ENCODE measurements at places on chromosomes 7 and 10.
A peak's percentile ranks its signal among the peaks of the same experiment; 100 is the strongest.

GRCh38 chr10:72375173-72375572, 20.5 kb upstream of the DNAJB12 start:
- DNase-seq = no peak

DNA sequence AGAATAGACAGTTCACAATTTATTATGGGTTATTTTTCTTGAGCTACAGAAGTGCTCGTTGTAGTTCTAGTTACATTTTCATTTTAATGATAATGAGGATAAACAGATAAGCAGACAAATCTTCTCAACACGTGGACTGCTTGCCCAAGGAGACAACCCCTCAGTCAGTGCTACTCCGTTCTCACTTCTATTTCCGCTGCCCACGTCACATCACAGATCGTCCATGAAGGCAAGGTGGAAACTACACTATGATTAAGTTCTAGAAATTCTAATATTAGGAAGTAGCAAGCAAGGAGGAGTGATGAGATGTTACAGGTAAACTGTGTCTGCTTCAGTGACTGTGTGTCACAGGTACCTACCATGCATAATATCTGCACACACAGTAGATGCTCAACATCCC, 210.5 kb downstream of the CHCHD3 start:
- no peak for DNase-seq

- DNase-seq = peak; percentile 67
These were observed at the start of gene HTR7 for GRCh38 chr10:90857635-90858460. TSS of gene HTR7 (minus strand) at chr10:90858039. CDS start at chr10:90857671, 368 bp downstream.

DNA sequence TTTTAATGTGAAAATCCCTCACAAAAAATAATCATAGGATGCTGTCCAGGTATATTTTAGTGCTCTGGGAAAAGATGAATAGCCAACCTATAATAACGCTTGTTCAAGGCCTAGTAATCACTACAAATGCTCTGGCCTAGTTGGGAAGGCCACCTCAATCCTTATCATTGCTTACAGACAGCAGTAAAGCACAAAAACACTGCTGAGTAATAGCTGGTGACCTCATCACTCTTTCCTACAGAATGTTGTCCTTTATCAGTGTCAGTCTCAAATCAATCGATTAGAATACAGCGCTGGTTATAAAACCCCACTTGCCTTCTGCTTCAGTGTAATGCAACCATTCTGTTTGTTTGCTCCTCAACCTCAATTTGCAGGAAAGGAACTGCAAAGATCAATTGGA, 72.6 kb upstream of the STEAP1 start:
- no peak for DNase-seq

DNA sequence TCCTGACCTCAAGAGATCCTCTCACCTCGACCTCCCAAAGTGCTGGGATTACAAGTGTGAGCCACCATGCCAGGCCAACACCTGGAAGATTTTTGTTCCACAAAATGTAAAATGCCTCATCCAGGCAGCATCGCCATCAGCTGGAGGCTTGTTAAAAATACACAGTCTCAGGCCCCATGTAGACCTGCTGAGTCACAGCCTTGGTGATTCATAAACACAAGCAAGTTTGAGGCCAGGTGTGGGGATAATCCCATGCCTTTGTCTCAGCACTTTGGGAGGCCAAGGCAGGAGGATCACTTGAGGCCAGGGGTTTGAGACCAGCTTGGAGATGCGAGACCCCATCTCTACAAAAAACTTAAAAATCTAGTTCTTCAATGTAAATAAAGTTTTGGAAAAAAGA, 49.1 kb upstream of the FOXK1 start:
- no peak for DNase-seq

- DNase-seq = no peak
These were observed 6.8 kb downstream of the LMBR1 start for GRCh38 chr7:156886020-156886795.

- DNase-seq = no peak
These were observed 23.2 kb downstream of the ELN start for GRCh38 chr7:74051193-74051592.

DNA sequence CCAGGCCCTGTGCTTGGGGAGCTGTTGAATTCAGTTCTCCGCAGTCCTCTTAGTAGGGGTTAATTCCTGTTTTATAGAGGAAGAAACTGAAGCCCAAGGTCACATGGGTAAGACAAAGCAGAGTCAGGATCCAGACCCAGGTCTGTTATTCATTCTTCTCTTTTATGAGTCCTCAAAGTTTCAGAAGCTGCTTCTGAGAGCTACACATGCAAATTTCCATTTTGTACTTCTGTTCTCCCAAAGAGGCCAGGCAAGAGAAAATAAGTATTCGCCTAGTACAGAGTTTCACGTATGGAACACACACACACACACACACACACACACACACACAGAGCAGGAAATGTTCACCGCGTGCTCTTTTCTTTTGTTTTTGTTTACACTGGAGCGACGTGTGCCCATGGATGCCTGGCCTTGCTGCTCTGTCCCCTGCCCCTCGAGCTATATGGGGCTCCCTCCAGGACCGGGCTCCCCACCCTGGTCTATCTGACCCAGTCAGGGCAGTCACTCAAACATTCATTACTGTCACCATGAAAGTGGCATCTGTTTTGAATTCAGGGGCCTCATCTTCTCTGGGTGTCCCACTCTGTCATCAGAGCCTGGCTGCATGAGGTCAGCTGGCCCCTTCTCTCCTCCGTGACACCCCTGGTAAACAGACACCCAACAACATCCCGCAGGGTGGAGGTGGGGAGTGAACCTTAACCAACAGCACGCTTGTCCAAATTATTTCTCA, 84.4 kb downstream of the TNS3 start:
- DNase-seq = no peak

GRCh38 chr10:63236113-63236935, 103.2 kb downstream of the NRBF2 start:
- DNase-seq = no peak

- DNase-seq = no peak
These were observed 20.6 kb upstream of the PSMG3 start for GRCh38 chr7:1590476-1590875.

- no peak for DNase-seq
These were observed 202.0 kb downstream of the STK31 start for GRCh38 chr7:23912065-23912464.

DNA sequence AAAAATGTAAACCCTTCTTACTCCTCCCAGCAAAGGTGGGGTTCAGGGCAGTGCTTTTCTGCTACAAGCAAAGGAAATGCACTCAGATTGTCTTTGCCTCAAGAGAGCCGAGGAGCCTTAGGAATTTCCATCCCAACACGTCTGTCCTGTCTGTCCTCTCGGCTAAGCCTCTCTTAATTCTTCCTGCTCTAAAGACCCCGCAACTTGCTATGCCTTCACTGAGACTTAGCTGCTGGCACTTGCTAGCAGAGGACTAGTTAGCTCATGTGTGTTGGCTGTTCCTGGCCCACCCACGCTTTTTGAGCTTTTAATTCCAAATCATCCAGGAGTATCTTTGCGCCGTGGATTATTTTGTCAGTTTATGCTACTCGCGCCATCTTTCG, 481 bp upstream of the NPM3 start:
- DNase-seq = no peak

- DNase-seq = no peak
These were observed 41.9 kb downstream of the HECTD2 start for GRCh38 chr10:91452063-91452462.

- DNase-seq = no peak
These were observed 31.5 kb downstream of the TMEM248 start for GRCh38 chr7:66952343-66953043.

DNA sequence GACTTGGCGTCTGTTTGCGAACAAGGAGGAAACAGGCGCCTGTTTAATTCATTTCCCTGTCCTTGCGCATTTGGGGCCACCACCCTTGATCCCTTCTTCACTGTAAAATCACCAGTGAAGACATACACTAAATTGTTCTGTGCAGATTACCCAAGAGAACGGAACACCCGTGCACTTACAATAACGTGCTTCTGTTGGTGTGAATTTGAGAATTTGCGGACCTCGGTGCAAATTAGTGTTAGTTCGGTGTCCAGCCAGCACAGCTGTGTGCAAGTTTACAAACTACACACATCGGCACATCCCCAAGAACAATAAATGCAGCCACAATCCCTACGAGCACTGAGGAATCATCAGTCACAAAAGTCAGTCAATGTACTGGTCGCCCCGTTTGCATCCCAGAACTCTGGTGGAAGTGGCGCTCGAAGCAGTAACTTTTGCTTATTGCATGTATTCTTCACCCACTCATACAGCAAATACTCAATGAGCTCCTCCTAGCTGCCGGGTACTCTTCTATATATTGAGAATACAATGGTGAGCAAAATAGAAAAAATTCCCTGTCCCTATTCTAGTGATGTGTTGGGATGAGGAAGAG, 786 bp upstream of the CNOT4 start:
- no peak for DNase-seq

DNA sequence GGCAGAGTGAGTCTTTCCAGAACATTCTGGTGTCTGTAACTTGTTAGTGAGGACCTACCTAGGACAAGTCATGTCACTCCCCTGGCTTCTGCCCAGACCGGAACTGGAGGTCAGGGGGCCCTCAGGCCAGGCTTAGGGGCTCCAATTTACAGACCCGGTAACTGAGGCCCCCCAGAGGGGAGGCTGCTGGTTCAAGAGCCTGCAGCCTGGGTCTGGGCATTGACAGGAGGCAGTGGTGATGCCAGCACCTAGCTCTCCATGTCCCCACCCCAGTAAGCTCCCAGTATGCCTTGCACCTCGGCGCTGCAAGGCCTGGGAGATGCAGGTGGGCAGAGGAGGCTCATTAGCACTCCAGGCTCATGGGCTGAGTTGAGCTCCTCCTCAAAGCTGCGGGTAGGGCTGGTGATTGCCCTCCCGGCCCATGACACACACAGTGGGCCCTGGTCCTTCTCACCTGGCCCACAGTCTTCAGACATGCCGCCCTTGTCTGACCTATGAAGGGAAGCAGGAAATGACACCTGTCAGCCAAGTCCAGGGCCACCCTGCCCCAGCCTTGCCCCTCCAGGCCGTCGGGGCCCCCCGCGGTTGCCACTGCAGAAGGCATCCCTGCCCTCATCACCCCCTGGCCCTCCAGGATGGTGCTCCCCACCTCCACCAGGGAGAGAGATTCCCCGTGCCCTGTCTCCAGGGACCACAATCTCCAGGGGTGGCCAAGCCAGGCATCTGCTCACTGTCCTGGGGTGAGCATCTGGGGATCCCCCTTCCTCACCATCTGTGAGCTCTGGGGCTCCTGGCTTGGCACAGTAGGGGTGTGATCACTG, 88.3 kb upstream of the TMEM248 start:
- DNase-seq = no peak

GRCh38 chr10:77741746-77742145, 104.1 kb upstream of the KCNMA1 start:
- no peak for DNase-seq

DNA sequence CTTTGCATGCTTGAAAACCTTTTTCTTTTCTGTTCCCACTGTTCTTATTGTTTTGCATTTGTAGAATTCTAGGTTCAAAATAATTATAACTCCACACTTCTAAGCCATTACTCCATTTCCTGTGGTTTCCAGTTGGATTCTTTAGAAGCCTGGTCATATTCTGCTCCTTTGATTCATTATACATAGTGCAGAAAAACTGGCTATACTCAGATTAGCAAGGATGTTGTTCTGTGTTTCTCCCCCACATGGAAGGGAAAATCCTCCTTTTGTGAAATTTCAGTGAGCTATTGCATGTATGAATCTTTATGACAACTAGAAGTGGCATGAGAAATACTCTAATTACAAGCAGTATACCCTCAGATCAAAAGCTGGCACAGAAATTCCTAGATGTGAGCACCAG, 79.5 kb downstream of the SLC13A1 start:
- no peak for DNase-seq

DNA sequence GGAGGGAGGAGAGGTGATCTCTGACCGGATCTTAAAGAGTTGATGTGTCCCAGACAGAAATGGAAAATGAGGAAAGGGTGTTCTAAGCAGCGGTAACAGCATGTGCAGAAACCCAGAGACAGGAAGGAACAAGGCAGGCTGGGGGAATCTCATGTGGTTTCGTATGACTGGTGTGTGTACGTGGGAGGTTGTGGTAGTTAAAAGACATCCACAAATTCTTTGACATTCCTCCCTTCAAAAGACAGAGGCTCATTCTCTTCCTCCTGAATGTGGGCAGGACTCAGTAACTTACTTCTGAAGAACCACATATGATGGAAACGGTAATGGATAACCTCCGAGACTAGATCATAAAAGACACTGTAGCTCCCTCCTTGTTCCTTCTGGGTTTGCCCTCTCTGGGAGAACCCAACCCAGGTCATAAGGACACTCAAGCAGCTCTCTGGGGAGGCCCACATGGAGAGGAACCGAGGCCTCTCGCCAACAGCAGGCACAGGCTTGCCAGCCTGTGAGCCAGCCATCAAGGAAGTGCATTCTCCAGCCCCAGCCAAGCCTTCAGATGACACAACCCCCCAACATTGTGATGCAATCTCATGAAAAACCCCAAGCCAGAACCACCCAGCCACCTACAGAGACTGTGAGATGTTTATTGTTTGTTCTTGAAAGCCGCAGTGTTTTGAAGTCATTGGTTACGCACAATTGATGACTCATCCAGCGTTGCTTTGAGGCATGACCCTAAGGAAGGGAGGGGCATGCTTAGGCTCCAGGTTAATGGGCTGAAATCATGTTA, 116.0 kb downstream of the SLIT1 start:
- no peak for DNase-seq

- DNase-seq = no peak
These were observed 123.6 kb downstream of the LYZL1 start for GRCh38 chr10:29412485-29412884.

DNA sequence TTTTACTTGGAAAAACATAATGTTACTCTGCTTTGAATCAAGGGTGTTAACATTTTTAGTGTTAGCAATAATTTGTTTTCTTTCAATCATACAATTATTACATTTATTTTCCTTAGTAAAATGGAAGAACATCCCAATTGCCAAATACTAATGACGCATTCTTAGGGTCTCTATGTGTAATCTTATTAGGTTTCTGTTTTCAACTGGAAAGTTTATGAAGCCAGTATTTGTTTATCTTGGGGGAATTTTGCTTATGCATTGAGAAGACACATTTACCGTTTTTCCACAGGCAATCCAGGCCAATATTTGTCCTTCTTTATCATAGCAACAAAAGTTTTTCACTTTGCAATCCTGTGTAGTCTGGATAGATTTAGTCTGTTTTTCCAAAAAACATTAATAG, 134.5 kb downstream of the CPED1 start:
- DNase-seq = no peak

DNA sequence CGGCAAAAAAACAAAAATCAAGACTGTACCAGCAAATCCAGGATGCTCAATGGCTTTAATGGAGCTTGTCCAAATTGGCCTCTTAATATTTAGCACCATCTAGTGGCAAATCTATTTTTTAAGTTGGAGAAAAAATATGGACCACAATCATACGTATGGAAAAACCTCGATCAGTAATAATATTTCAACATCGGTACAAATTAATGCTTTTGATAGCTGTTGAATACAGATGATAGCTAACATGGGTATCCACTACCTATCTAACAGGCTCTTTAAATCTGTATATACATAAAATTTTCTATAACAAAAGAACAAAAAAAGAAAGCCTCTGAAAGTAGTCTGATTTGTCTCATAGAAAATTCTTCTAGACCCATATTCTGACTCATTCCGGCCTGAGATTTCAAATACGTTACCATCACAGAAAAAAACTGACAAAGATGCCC, 29.2 kb downstream of the COA1 start:
- peak; percentile 46 for DNase-seq

GRCh38 chr10:7797582-7797981, 9.6 kb downstream of the ATP5F1C start:
- DNase-seq = no peak

GRCh38 chr7:50265968-50266634, 38.4 kb upstream of the IKZF1 start:
- no peak for DNase-seq
